Ecto neural progenitor cell (in vitro differentiated cells): ENCODE measurements at places on chromosomes 11 and 22.

DNA sequence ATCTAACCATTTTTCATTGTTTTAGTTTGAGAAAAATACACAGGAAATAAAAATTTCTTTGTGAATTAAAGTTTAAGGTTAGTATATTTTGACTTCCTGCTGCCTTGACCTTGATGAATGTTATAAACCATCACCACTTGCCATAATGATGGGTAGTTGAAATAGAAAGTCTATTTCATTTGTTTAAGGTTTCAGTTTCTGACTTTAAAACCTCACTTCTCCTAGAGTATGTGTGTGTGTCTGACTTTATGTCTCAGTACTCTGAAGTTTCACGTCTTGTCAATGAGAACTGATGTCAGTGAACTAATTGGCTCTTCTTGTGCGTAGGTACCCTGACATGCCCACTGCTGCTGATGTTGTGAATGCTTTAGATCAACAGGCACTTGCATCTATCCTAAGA lies 188.2 kb downstream of the METTL15 start:
- no peak for DNase-seq

DNA sequence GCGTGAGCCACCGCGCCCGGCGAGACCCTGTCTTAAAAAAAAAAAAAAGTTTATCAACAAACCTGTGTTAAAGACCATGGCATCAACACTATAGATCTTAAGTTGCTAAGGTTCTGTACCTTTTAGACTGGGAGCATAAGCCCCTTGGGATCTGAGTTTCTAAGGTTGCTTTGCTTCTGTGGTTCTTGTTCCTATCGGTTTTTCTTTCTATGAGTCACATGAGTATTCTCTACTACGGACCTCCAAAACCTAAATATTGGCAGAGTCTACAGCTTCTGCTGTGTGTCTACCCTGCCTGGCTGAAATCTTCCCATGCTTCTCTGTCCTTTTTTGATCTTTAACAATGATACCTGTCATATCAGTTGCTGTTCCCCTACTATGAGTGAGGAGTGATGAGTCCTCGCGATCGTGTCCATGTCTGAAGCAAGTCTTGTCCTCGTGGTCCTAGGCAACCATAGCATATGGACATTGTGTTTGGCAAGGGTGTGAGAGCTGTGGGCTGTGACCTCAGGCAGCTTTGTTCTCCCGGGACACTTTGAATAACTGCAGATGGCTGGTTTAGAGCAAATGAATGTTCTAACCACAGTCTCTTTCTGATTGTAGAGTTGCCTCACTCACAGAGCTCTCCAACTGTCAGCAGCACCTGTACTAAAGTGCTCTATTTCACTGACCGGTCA lies 9.0 kb upstream of the DLAT start:
- no peak for DNase-seq

DNA sequence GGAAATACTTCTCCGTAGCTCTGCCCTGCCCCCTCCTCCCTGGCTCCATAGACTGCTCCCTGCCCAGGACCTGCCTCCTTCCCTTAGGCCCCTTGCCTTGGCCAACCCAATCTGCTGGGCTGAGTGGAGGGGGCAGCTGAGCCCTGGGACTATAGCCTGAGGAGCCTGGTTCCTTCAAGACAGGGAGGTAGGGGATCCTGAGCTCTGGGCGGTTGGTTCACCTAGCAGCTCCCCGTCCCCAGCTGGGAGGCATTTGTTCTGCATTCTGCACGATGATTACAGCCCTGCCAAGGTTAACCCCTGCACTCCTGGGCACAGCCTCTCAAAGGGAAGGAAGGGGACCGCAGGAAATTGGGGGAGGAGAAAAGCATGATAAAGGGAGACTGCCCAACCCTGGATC lies 3.6 kb upstream of the CDC42EP1 start:
- no peak for DNase-seq

- peak; percentile 52 for DNase-seq
Measured at GRCh38 chr11:87097582-87097981, 59.8 kb downstream of the TMEM135 start.

GRCh38 chr11:105407101-105407500 lies 202.8 kb upstream of the GRIA4 start:
- no peak for DNase-seq

GRCh38 chr11:67272327-67273259 lies 6.3 kb downstream of the GRK2 start:
- no peak for DNase-seq

GRCh38 chr11:63503492-63503891 lies 2.4 kb upstream of the LGALS12 start:
- DNase-seq, result no peak

DNA sequence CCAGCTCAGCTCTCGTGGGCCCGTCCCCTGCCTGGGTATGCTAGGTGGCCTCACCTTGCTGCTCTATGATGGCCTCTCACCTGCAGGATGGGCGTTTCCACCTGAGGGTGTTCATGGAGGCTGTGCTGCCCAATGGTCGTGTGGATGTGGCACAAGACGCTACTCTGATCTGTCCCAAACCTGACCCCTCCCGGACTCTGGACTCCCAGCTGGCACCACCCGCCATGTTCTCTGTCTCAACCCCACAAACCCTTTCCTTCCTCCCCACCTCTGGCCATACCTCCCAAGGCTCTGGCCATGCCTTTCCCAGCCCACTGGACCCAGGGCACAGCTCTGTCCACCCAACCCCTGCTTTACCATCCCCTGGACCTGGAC lies 2.1 kb downstream of the ZP1 start:
- DNase-seq, result no peak

DNA sequence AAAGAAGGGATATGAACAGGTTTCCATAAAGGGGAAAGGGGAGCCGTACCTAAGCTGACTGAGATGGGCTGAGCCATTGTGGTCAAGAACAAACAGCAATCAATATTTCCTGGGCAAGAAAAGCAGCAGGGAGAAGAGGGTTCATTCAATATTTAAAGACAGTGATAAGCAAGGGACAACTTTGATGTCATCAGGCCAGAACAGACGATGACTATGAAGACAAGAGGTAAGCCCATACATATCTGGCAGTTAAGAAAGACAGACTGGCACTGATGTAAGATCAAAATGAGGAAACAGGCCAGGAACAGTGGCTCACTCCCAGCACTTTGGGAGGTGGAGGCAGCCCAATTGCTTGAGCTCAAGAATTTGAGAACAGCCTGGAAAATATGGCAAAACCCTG lies 2.4 kb downstream of the OR5A2 start:
- no peak for DNase-seq

DNA sequence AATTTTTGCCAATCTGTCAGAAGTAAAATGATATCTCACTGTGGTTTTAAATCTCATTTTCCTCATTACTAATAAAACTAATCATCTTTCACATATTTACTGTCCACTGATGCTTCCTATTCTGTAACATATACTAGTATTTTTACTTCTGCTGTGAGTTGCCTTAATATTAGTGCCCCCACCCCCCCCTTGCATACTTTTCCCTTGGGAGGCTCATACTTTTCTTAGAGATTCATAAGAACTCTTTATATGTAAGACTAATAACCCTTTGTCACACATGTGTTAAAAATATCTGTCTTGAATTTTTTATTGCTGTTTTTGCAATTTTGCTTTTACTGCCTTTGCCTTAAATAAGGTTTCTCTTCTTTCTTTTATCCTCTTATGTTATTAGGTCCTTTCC lies 87.2 kb downstream of the PHF21A start:
- DNase-seq, result no peak

DNA sequence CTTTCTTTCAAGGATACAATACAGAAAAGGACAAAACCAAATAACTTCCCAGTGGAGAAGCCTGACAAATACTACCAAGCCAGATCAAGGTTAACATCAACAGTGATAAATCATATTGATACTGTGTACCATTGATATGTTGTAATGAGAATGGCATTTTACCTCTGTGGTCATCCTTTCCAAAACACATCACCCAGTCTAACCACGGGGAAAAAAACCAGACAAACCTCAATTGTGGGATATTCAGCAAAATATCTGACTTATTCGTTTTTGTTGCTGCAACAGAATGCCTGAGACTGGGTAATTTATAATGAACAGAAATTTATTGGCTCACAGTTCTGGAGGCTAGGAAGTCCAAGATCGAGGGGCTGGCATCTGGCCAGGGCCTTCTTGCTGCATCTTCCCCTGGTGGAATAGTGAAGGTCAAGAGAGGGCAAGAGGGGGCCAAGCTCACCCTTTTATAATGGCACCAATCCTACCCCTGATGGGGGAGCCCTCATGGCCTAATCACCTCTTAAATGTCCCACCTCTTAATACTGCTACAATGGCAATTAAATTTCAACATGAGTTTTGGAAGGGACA lies 66.1 kb downstream of the FAM76B start:
- no peak for DNase-seq

- DNase-seq, result no peak
Measured at GRCh38 chr11:78338138-78338537, 79.5 kb downstream of the GAB2 start.

- DNase-seq, result no peak
Measured at GRCh38 chr11:112661571-112661970, 299.6 kb upstream of the NCAM1 start.

GRCh38 chr11:124301548-124301947 lies 12.2 kb downstream of the OR8D1 start:
- DNase-seq, result no peak

- no peak for DNase-seq
Measured at GRCh38 chr22:50274311-50274710, 4.1 kb upstream of the MAPK11 start.

- no peak for DNase-seq
Measured at GRCh38 chr11:113286509-113287497, 27.6 kb upstream of the TTC12 start.

DNA sequence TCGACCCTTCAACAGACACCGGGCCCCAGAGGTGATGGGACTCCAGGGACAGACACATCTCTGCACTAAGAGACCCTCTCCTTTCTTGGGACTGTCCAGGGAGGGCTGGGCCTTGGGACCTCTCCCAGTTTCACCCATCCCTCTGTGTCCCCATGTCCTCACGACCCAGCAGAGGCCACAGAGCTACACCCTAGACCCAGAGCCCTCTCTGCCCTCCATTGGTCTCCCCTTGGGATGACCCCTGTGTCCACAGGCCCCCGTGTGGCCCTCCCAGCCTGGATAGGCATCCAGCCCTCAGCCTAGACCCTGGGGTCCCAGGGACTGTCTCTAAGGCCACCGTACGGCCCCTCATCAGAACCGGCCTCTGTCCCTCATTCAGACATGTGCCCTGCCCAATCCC lies 7.5 kb upstream of the DRICH1 start:
- no peak for DNase-seq

GRCh38 chr22:19361501-19362103 lies 69.9 kb downstream of the HIRA start:
- no peak for DNase-seq

DNA sequence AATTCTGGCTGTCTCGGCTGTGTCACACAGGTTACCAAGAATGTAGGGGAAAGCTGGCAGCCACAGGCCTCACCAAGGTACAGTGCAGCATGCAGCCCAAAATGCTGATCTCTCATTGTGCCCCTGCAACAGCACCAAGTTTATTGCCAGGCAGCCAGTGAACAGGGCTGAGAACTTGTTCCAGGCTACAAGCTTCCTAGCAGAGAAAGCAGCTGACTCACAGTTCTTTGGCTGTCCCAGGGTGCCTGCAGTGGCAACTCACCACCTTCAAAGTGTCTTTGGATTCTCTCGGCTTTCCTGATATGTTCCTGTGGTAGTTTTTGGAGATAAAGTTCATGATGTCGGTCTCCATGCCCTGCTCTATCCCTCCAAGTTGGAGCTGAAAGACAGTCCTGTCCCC lies 719.1 kb upstream of the ANO3 start:
- no peak for DNase-seq

DNA sequence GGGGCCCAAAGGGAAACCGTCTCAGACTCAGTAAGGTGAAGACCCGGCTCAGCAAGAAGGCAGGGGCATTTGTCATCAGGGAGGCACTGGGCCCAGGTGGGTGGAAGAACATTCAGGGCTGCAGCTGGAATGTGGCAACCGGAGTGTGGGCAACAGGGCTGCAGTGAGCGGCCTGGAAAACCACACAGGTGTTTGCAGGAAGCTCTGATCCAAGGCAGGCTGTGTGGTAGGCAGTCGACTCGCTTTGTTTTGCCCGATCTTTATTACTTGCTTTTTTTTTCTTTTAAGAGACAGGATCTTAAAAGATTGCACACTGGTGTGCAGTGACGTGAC lies 82.8 kb downstream of the DGCR2 start:
- DNase-seq, result no peak

DNA sequence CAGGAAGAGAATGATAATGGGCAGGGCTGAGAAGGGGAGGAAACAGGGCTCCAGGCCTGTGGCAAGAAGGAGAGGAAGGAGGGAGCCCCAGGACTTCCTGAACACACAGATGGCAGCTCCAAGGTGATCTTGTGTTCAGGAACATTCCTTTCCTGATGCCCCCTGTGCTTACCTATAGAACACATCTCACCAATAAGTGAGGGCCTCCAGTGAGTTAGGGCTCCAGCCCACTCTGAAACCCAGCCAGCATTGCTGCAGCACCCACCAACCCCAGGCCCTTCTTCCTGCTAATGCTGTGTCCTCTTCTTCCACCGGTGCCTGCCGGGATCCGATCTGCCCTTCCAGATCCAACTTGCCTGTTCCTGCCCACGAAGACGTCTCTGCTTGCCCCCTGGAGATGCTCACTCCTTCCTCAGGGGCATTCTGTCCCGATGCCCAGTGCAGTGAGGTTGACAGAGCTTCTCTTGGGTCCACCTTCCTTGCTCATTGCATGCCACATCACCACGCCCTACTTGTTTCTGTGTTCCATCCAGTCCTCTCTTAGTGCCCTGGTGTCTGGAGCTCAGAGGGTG lies 17.4 kb downstream of the ANKK1 start:
- DNase-seq, result no peak

DNA sequence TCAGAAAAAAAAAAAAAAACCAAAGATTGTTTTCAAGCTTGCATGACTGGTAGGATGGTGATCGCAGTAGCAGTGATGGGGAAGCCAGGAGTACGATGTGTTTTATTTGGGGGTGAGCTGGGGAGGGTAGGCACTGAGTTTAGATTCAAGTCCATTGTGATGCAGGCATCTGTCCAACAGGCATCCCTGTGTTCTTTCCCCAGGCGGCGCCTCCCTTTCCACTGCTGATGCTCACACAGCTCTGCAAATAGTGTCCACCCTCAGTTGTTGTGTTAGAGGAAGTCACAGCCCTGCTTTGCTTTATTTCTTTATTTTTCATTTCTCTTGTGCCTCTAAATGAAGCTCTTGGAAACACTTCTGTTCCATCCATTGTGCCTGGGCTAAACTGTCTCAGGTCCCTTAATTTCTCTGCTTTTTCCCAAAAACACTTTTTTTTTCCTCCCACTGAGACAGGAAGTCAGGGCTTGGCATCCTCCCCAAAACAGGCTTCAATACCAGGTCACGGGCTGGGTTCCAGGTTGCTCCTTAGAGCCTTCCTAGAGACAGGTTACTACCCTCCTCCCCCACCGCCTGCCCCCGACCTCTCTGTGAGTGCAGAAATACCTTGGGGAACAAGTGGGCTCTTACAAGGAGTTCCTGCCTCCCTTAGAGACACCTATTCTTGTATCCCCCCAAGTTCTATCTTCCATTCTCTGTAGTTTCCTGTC lies 38.6 kb upstream of the HSPA8 start:
- no peak for DNase-seq
